ENCODE measurements at places on chromosomes 16 and 17. TPM values are rescaled to one million over a fixed set of nuclear protein-coding genes. Genes with fewer than 3 reads are reported as not detected.

CLEC19A gene
- not detected for total RNA-seq

TBKBP1 gene
- total RNA-seq = 12.0 TPM

TAC4 gene
- total RNA-seq = not detected

CRISPLD2 gene
- 12.9 TPM for total RNA-seq

CDRT15L2 gene
- total RNA-seq = not detected

MEOX1 gene
- total RNA-seq = 0.21 TPM

KRTAP4-2 gene
- not detected for total RNA-seq

NOXO1 gene
- total RNA-seq = 4.0 TPM

ZPBP2 gene
- total RNA-seq = not detected

TBC1D28 gene
- total RNA-seq = not detected

RUNDC3A gene
- total RNA-seq = 3.6 TPM

DNA sequence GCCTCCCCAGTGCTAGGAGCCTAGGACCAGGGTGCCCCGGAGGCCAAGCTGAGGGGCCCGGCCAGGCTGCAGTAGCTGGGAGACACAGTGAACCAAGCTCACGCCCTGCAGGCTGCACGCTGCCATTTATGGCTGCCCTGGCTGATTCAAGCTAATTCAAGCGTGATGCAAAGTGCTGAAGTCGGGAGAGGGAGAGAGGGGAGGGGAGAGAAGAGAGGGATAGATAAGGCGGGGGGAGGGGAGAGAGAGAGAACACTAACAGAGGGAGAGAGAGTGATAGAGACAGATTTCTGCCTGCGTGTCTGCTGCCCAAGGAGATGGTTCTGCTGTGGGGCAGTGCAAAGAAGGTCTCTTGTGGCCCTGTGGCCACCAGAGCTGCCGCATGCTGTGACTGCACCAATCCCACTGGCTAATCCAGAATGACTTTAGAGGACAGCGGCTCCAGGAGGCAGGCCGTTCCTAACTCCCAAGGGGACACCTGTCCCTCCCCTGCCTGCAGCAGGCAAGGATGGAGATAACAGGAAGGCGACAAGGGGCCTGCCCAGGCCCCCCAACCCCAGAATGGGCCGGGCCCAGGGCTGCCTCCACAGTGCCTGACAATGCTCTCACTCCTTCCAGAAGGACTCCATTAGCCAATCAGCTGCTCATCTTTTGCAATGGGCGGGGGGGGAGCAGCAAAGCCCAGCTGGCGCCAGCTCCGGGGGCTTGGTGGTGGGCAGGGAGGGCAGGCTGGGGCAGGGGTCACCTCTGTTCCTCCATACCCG lies 12.9 kb downstream of the MXRA7 start:
- DNase-seq = no peak
- peaks cover 21% of the 10 kb centered on the region for H3K4me1 ChIP-seq
- no peaks in the 10 kb centered on the region for H3K27me3 ChIP-seq
- no peak overlapping the region for H3K4me3 ChIP-seq
- no peak overlapping the region for H3K27ac ChIP-seq
- no peaks in the 10 kb centered on the region for H3K36me3 ChIP-seq

- no peaks in the 10 kb centered on the region for H3K27me3 ChIP-seq
- DNase-seq = no peak
- peaks cover 2% of the 10 kb centered on the region for H3K36me3 ChIP-seq
- H3K27ac ChIP-seq = no peak overlapping the region
- H3K4me3 ChIP-seq = no peak overlapping the region
Observed at GRCh38 chr17:59149841-59150511, 5.0 kb downstream of the SKA2 start.

DNA sequence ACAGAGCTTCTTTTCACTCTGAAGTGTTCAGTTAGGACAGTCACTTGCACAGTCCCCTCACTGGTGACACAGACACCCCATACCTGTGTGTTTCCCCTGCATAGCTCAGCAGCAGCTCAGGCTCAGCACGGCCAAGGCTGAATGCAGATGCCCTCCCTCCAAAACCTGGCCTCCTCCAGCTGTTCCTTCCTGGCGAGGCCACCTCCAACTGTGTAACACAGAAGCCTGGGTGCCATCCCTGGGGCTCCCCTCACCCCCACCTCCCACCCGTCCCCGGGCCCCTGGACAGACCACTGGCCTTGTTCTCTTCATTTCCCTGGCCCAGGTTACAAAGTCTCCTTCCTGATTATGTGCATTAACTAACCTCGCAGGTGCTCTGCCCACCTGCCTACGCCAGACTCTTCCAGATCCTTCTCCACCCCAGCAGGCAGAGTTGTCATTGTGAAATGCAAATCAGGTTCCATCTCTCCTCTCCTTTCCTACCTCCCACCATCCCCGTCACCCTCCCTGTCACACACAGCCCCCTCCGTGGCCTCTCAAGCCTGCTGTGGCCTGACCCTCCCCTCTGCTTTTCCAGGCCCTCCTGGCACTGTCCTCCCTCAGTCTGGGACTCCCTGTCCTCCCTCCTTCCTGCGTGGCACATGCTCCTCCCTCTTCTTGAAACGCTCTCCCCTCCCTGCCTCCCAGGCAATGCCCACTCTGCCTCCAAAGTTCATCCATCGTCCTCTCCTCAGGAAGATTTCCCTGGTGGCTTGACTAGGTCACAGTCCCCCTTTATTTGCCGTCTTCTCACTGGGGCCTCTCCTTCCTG lies 26.4 kb downstream of the MLYCD start:
- H3K4me3 ChIP-seq = no peak overlapping the region
- no peaks in the 10 kb centered on the region for H3K36me3 ChIP-seq
- no peaks in the 10 kb centered on the region for H3K27me3 ChIP-seq
- H3K27ac ChIP-seq = no peak overlapping the region
- DNase-seq = no peak

GRCh38 chr16:23924128-23924527 lies 88.3 kb downstream of the PRKCB start:
- no peaks in the 10 kb centered on the region for H3K36me3 ChIP-seq
- H3K27me3 ChIP-seq = peaks cover 2% of the 10 kb centered on the region
- H3K4me3 ChIP-seq = no peak overlapping the region
- DNase-seq = no peak
- H3K4me1 ChIP-seq = no peaks in the 10 kb centered on the region

DNA sequence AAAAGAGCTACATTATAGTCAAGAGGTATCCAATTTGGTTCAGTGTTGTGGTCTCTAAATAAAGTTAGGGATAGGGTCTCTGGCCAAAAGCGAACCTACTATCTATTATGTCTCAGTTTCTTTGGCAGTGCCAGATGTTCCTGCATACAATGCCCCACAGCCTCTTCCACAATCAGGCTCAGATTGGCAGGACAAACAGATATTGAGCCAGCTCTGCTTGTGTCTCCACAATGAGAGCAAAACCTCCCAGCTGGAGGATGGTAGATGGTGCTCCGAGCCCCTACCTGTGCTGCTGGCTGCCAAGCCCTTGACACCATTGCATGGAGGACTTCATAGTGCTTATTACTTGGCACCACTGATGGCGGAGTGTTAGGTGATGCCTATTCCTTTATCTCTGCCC lies 19.7 kb downstream of the PHAF1 start:
- H3K4me3 ChIP-seq = no peak overlapping the region
- no peak for DNase-seq
- no peaks in the 10 kb centered on the region for H3K4me1 ChIP-seq
- H3K27ac ChIP-seq = no peak overlapping the region

- H3K4me3 ChIP-seq = peak overlapping the region; percentile 69
- DNase-seq = no peak
- no peaks in the 10 kb centered on the region for H3K27me3 ChIP-seq
- H3K27ac ChIP-seq = peak overlapping the region; percentile 69
- H3K36me3 ChIP-seq = no peaks in the 10 kb centered on the region
Observed at GRCh38 chr16:66603537-66604375, 748 bp upstream of the CMTM3 start.

- no peak for DNase-seq
- no peaks in the 10 kb centered on the region for H3K27me3 ChIP-seq
- H3K4me3 ChIP-seq = no peak overlapping the region
- H3K4me1 ChIP-seq = no peaks in the 10 kb centered on the region
- no peak overlapping the region for H3K27ac ChIP-seq
Observed at GRCh38 chr17:27362909-27363308, 69.0 kb downstream of the WSB1 start.

DNA sequence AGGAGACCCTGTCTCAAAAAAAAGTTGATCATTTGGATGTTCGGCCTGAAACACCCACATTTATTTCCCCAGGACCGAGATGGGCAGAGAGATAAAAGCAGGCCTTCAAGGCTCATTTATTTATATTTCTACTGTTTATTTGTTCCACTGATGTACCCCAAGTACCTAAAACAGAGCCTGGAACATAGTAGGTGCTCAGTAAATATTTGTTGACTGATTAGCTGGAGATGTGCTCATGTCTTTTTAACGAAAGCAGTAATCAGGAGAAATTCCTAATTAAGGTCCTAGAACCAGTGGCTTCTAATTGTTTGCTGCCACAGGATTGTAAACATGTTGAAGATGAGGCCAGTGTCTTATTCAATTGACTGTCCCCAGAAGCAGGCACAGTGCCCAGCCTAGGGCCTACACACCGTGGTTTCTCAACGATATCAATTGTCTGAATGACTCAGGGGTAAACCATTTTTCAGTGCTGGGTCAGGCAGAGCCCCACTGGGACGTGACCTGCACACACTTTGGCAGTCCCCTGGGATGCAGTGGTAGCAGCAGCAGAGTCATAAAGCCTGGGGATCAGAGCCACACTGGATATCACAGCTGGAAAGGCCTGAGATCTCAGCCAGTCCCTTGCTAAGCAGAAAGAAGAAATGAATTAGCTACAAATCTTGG lies 34.8 kb downstream of the SOST start:
- H3K27ac ChIP-seq = no peak overlapping the region
- no peak for DNase-seq
- H3K4me3 ChIP-seq = no peak overlapping the region
- H3K36me3 ChIP-seq = no peaks in the 10 kb centered on the region

DNA sequence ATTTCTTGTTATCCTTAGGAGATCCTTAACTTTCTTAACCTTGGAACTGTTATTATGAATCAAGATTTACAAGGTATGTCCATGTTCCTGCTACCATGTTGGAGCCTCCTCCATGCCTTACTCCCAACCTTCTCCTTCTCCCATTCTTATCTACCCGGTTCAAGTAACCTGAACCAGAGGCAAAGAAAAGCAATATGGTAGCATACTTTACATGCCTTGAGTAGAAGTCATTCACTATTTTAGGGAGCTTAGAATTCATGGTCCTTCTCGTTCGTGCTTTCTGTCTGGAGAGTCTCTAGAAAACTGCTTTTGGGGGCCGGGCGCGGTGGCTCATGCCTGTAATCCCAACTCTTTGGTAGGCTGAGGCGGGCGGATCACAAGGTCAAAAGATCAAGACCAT lies 37.7 kb downstream of the LDHD start:
- H3K4me3 ChIP-seq = no peak overlapping the region
- no peaks in the 10 kb centered on the region for H3K27me3 ChIP-seq
- DNase-seq = no peak
- H3K36me3 ChIP-seq = no peaks in the 10 kb centered on the region
- peaks cover 14% of the 10 kb centered on the region for H3K4me1 ChIP-seq

DNA sequence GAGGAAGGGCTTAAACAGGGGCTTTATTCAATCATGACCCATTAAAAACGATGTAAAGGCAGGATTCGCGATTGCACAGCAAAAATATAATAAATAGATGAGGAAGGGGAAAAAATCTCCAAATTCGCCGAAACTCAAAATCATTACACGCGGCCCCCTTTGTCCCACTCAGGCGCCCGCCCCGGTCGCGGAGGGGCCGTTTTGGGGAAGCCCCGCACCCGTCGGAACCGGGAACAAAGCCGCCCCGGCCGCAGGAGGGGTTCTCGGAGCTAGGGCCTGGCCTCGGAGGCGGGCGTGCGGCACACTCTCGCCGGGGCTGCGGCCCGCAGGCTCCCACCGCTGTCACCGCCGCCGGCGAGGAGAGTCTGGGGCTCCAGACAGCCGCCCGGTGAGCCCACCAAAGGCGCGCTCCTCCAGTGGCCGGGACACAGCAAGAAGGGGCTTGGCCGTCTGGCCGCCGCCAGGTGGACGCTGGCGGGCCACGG lies 521 bp downstream of the C16orf87 start:
- H3K36me3 ChIP-seq = peaks cover 4% of the 10 kb centered on the region
- peak overlapping the region; percentile 77 for H3K4me3 ChIP-seq
- peak overlapping the region; percentile 83 for H3K27ac ChIP-seq
- H3K27me3 ChIP-seq = no peaks in the 10 kb centered on the region

- H3K4me1 ChIP-seq = no peaks in the 10 kb centered on the region
- no peak for DNase-seq
- no peak overlapping the region for H3K27ac ChIP-seq
- H3K36me3 ChIP-seq = no peaks in the 10 kb centered on the region
- H3K27me3 ChIP-seq = no peaks in the 10 kb centered on the region
- H3K4me3 ChIP-seq = no peak overlapping the region
Observed at GRCh38 chr17:69405096-69405495, 9.4 kb upstream of the MAP2K6 start.

GRCh38 chr16:53374800-53375199 lies 59.5 kb upstream of the RBL2 start:
- DNase-seq = no peak
- H3K27ac ChIP-seq = no peak overlapping the region
- peaks cover 5% of the 10 kb centered on the region for H3K4me1 ChIP-seq

DNA sequence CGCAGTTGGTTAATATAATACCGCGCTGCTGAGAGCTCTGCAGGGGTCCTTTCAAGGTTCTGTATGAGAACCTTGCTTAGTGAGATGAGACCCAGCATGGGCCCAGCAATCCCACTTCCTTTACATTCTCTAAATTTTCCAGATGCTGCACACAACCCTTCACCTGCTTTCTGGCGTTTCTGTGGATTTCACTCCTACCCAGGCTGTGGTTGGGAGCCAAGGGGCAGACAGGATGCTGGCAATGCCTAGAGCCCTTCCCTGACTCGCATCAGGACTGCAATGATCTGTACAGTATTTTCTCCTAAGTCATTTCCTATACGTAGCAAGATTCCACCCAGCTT lies 10.1 kb upstream of the PIPOX start:
- H3K36me3 ChIP-seq = no peaks in the 10 kb centered on the region
- H3K4me3 ChIP-seq = no peak overlapping the region
- peaks cover 38% of the 10 kb centered on the region for H3K27me3 ChIP-seq
- H3K4me1 ChIP-seq = no peaks in the 10 kb centered on the region
- no peak overlapping the region for H3K27ac ChIP-seq
- no peak for DNase-seq

DNA sequence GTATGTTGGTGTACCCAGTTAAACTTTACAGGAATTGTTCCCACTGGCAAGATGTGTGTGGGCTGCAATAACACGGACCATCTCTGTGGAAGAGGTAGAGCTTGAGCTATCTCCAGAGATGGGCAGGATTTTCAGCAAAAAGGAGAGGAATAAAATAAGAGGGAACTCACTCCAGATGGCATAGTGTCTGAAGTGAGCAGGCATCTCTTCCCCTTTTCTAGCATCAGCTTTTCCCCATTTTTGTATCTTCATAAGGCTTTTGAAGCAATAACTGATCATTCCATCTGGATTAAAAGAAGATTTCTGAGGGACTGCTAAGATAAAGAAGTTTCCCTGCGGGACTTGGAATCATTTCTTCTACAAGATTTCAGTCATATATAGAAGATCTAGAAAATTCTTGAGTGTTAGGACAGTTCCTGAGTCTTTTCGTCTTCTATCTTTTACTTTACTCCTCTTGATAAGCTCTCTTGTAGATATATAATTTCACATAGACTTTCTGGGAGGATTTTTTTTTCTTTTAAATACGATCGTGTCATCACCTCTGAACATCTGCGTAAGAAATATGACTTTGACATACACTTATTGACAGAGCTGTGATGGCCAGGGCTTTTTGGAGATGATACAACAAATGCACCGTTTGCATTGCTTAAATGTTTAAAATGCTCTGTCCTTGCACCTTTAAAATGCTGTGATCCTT lies 2.1 kb downstream of the CPD start:
- H3K27me3 ChIP-seq = no peaks in the 10 kb centered on the region
- peaks cover 47% of the 10 kb centered on the region for H3K4me1 ChIP-seq
- no peaks in the 10 kb centered on the region for H3K36me3 ChIP-seq
- peak overlapping the region; percentile 74 for H3K4me3 ChIP-seq
- no peak for DNase-seq

- H3K27ac ChIP-seq = no peak overlapping the region
- H3K4me1 ChIP-seq = peaks cover 3% of the 10 kb centered on the region
- DNase-seq = no peak
- no peaks in the 10 kb centered on the region for H3K27me3 ChIP-seq
Observed at GRCh38 chr17:78306913-78307312, 53.0 kb downstream of the SOCS3 start.

Measured in Panc1 (cell line).